Left ventricle myocardium superior (tissue), 1 donor: ENCODE measurements at places on chromosomes 3 and 15.
A peak's percentile ranks its signal among the peaks of the same experiment; 100 is the strongest.

DNA sequence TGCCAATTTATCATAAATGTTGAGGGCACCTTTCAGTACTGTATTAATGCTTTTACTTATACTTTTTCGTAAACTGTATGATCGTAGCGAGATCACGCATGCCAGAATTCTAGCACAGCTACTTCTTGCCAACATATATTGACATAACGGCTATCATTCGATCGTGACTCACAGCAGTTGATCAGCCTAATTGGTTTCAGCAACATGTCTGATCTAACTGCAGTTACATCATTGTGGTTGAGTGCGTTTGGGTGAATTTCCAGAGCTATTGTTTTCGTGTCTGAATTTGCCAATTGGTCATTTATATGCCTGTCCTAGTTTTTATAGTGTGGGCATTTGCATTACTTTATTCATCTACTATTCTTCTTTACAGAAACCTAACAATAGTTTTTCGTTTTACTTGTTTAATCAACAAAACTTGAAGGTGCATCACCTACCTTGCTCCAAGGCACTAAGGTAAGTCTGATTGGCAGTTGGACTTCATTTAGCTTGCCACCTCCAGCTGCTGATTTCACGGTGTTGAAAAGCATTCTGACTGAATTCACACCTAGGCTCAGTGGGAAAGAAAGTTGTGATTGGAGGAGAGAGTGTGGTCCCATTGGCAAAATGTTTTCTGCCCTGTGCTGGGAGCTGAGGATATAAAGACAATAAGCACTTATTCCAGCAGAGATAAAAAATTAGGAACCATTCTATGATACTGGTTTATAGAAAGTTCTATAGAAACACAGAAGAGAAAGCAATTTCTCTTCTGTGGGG, 120.9 kb upstream of the RGMA start:
- no peak for DNase-seq

DNA sequence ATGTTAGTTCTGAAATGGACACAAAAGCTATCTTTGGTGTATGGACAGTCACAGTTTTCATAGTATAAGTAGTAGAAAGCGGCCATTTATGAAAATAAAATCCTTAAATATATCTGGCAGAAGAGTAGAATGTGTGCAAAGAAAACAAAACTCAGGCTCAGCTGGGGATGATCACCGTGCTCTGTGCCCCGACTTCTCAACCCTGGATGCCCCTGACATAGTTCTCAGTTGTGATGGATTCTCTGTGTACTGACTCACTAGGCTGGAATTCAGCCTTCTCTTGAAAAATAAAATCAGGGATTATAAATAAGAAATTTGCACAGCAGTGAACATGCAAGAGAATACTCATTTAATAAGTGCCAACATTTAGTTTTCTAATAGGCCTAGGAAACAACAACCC, 925.1 kb upstream of the NR2F2 start:
- DNase-seq: no peak

DNA sequence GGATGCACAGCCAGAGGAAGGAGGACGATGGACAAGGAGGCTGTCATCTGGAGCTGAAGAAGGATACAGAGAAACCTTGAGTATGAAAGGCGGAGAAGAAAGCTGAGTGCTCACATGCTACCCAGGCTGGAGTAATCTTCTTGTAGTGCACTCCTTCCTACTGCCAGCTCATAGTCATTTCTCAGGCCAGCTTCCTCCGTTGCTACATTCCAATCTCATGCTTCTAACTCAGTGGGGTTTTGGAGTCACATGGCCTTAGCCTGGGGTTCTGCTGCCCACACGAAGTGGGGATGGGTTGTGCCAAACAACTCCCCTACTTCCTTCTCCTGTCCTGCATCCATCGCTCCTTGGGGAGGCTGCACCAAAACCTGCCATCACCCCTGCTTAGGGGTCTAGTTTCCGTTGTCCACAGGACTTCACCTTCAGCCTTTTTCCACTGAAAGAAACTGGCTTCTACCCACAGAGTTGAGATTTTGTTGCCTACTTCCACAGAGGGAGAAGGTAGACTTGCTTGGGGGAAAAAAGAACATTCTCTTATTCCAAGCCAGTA, 239.9 kb downstream of the EPHB1 start:
- DNase-seq: no peak

DNA sequence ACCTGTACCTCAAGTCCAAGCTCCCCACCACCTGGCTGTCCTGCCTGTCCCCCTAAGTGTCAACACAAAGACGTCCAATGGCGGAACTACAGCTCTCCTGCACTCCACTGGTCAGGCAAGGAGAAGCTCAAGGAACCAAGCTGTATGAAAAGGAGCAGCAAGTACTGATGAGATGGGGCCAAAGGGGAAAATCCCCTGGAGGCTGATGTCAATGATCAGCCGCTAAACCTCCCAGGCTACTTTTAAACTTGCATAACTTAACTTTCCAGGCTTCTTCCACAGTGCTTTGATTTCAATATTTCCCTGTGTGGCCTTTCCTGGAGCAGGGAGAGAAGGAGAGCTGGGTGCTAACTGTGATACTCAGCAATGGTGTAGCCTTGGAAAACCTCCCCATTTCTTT, 35.0 kb downstream of the TM4SF4 start:
- no peak for DNase-seq

DNA sequence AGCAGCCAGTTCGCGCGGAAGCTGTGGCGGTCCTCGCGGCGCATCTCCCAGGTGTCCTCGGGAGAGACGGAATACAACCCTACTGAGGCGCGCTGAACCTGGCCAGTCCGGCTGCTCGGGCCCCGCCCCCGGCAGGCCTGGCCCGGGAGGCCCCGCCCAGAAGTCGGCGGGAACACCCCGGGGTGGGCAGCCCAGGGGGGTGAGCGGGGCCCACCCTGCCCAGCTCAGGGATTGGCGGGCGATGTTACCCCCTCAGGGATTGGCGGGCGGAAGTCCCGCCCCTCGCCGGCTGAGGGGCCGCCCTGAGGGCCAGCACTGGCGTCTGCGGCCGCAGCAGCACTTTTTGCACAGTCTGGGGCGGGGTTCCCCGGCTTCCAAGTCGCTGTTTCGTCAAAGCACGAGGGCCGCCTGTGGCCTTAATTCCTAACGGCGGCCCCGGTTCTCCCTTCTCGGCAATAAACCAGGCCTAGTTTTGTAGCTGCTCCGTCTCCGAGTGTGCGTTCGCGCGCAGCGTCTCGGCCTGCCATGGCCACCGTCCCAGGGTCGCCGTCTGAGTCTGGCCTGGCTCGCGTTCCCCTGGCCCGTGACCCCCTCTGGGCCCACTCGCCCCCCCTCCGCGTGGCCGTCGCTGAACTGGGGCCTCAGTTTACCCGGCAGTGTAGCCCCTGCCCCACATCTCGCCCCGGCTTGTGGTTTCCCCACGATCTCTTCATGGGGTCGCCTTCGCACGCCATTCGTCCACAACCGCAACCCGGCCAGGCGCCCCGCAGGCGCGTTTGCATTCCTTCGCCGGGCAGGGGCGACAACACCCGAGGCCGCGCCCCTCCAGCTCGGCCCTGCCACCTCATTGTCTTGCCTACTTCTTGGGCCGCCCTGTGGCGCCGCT, 30.0 kb downstream of the NBEAL2 start:
- DNase-seq: peak; percentile 94

DNA sequence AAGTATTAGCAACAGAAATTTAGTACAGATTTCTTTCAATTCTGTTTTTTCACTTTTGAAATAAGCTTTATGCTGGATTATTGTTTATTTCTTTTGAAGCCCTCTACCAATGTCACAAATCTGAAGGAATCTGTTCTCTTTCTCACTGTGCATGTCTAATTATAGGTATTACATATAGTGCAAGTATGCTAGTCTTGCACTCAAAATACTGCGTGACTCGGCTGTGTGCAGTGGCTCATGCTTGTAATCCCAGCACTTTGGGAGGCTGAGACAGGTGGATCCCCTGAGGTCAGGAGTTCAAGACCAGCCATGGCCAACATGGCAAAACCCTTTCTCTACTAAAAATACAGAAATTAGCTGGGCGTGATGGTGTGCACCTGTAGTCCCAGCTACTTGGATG, 95.8 kb upstream of the PLAAT1 start:
- DNase-seq: no peak

DNA sequence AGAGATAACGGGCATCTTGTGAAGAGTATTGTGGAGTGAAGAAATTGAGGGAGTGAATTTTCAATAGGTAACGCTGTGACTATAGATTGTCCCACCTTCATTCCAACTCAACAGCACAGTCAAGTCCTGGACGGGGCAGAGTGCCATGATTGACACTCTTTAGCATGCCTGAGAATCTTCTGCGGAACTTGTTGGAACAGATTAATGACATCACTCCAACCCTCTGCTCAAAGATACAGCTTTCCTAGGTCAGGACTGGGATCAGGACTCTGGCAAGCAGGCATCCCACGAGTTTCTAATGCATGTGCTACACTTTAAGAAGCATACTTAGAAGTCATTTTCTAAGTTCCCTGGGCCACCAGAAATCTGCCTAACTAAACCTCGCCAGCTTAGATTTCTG, 267.6 kb upstream of the CFAP20DC start:
- DNase-seq: no peak

- peak; percentile 62 for DNase-seq
Measured at GRCh38 chr3:123081718-123082369, 15.0 kb downstream of the PDIA5 start.

DNA sequence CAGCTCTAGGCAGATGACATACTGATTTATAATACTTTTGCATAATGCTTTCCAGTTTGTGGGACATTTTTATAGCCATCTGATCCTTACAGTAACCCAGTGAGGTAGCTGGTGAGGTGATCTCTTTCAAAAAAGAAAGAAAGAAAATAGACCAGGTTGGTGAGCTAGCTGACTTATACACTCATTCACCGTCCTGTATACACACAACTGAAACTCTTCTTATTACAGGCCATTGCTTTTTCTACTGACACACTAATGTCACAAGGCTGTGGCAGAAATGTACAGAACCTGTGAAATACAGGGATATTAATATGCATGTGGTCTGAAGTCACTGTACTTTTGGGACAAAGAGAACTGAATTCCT, 150.2 kb upstream of the BHLHE40 start:
- no peak for DNase-seq

- peak; percentile 90 for DNase-seq
Measured at GRCh38 chr3:47381317-47382157, 716 bp downstream of the PTPN23 start.

- no peak for DNase-seq
Measured at GRCh38 chr15:62644216-62644888, 398.2 kb upstream of the TPM1 start.

- DNase-seq: no peak
Measured at GRCh38 chr3:16484984-16485383, 28.5 kb downstream of the RFTN1 start.

DNA sequence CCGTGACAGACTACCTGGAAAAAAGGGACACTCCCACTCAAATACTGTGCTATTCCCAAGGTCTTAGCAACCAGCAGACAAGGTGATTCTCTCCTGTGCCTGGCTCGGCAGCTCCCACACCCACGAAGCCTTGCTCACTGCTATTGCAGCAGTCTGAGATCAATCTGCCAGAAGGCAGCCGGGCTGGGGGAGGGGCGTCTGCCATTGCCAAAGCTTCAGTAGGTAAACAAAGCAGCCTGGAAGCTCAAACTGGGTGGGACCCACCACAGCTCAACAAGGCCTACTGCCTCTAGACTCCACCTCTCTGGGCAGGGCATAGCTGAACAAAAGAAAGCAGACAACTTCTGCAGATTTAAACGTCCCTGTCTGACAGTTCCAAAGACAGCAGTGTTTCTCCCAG, 128.4 kb upstream of the SETMAR start:
- DNase-seq: no peak

DNA sequence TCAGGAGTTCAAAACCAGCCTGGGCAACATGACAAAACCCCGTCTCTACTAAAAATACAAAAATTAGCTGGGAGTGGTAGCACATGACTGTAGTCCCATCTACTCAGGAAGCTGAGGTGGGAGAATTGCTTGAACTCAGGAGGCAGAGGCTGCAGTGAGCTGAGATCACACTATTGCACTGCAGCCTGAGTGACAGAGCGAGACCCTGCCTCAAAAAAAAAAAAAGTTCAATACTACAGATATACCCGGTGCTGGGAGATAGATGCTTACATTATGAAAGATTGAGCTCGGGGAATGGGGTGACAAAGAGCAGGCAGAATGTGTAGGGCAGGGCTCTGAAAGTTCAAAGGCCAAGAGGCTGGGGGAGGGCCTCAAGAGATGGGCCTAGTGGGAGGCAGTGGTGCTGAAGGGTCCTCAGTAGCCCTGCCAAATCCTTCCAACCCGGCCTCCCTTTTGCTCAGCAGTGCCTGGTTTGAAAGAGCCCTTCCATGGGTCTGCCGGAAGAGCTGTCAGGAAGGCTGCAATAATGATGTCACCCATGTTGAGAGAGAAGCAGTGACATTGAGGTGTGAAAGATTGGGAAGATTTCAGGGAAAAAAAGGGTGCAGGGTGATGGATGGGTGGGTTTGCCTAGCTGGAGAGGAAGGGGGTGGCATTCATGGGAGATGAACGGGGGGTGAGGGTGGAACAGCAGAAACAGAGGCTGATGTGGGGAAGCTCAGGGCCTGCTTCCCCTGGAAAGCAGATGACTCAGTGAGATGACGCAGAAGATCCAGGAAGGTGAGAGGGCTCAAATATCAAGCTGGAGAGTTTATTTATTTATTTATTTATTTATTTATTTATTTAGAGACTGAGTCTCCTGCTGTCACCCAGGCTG, 20.0 kb upstream of the IREB2 start:
- no peak for DNase-seq

GRCh38 chr3:194139071-194139813, 3.3 kb downstream of the HES1 start:
- peak; percentile 44 for DNase-seq

GRCh38 chr3:12483410-12483809, 870 bp upstream of the TSEN2 start:
- no peak for DNase-seq

- no peak for DNase-seq
Measured at GRCh38 chr3:169699070-169699469, 35.6 kb upstream of the MECOM start.

GRCh38 chr3:166829896-166830295, 550.2 kb downstream of the ZBBX start:
- no peak for DNase-seq

DNA sequence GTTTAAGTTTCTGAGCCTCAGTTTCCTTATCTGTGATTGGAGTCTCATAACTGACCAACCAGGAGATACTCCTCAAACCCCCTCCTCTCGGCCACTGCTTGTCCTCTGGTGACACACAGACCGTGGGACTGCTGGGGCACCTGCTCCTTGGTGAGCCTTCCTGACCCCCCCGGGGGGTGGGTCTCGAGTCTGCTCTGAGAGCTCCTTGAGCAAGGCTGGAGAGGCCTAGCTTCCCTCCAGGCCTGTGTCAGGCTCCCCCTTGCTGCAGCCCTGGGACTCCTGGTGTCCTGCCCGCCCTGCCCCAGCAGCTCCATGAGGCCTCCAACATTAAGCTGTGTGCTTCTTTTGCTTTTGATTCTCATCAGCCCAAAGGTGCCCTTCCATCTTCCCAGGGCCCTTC, 27.7 kb downstream of the SRPRB start:
- no peak for DNase-seq

DNA sequence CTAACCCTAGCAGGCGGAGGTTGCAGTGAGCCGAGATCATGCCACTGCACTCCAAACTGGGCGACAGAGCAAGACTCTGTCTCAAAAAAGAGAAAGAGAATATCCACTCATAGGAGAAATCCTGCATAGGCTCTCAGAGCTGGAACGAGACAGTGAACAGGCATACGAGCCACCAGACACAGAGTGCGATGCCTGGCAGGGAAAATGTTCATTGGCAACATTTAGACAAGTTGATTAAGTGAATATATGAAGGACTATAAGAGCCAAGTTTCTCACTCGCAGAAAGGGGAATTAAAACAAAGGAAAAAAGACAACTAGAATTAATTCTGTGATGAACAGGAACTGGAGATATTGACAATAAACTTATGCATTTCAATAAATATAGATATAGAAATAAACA, 27.1 kb upstream of the ARHGEF26 start:
- DNase-seq: no peak

GRCh38 chr15:70575231-70576226, 187.8 kb downstream of the UACA start:
- DNase-seq: no peak
